ENCODE measurements at places on chromosomes 13 and 19. TPM values are rescaled to one million over a fixed set of nuclear protein-coding genes. Genes with fewer than 3 reads are reported as not detected.

DNA sequence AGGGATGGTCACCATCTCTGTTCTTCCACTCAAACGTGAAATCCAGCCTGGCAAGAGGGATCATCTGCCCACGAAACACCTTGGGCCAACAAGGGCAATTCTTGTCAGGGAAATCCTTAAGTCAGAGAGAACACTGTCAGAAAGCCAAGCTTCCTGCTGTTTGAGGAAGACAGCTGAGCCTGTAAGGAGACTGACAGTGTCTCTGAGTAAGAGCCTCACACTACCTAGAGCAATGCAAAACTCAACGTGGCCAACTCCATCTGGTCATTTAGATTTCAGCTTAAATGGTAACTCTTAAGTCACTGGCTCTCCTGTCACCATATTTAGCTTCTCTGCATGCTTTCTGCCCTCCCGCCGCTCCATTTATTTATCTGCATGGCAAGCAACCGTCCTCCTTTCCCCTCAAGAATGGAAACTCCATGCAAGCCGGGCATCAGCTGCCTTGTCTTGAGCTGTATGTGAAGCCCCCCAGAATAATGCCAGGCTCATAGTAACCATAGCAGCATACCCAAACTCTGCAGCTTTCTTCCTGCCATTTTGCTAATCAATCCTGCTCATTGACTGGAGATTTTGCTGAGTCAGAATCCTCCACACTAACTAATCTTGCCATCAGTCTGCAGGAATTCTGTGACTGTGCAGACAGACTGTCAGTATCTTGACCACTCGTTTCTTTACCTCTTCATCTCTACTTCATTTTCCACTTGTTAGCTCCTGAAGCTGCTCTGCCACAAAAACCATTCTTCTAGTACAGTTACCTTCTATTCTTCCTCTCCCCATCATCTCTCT is 159.8 kb downstream of the IRS2 start:
- H3K4me3 ChIP-seq = no peak overlapping the region
- no peak for DNase-seq
- no peaks in the 10 kb centered on the region for H3K36me3 ChIP-seq

- no peak overlapping the region for H3K27ac ChIP-seq
- H3K4me3 ChIP-seq = no peak overlapping the region
- H3K27me3 ChIP-seq = peaks cover 6% of the 10 kb centered on the region
- DNase-seq = no peak
- no peaks in the 10 kb centered on the region for H3K4me1 ChIP-seq
Observed at GRCh38 chr13:59476366-59476765, 687.4 kb downstream of the DIAPH3 start.

PSG1 gene
- not detected for total RNA-seq

ZNF729 gene
- not detected for total RNA-seq

GRCh38 chr13:49550942-49551644 is 34.3 kb downstream of the RCBTB1 start:
- no peak for DNase-seq
- no peaks in the 10 kb centered on the region for H3K4me1 ChIP-seq
- H3K36me3 ChIP-seq = peaks cover 23% of the 10 kb centered on the region
- H3K27me3 ChIP-seq = no peaks in the 10 kb centered on the region
